ENCODE measurements at places on chromosomes 4 and X. TPM values are rescaled to one million over a fixed set of nuclear protein-coding genes. Genes with fewer than 3 reads are reported as not detected.

- no peak for DNase-seq
These were observed 11.7 kb upstream of the IL21 start for GRCh38 chr4:122632396-122633143.

- DNase-seq: no peak
These were observed 1348.8 kb downstream of the STIM2 start for GRCh38 chr4:28209371-28209924.

DNA sequence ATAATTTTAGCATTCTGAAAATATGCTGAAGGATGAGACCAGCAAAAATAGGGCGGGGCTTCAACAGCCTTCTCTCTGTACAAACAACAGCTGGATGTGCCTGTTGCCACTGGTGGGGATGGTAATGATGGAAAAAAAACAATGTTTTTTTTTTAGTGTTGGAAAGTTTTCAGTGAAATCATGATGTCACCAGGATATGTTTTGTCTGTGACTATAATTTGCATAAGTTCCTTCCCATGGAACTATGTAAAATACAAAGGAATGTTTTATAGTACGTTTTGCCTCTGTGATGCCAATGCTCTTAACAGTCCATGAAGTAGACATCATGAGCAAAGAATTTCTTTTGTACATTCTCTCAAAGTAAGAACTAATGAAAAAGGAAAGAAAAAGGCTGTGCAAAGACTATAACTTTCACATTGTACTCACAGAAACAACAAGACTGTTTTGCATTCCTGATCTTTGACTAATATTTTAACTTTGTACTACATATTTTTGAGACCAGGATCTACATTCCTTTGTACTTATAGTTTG is 589.7 kb downstream of the SPRY1 start:
- DNase-seq: peak; percentile 46

DNA sequence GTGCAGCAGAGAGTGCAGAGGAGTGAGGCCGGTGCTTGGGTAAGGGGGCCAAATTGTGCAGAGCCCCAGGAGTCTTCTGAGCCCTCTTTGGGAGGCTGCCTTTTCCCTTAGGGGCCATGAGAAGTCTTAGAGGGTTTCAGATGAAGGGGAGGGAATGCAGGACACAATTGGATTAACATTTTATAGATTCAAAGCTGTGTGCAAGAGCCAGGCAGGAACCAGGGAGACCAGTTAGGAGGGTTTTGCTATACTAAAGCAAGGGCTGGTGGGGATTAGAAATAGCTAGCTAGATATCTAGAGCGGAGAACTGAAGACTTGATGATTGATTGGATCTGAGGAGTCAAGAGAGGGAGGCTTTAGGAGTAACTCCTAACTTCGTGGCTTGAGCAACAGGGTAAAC is 49.5 kb upstream of the SETD7 start:
- no peak for DNase-seq

DNA sequence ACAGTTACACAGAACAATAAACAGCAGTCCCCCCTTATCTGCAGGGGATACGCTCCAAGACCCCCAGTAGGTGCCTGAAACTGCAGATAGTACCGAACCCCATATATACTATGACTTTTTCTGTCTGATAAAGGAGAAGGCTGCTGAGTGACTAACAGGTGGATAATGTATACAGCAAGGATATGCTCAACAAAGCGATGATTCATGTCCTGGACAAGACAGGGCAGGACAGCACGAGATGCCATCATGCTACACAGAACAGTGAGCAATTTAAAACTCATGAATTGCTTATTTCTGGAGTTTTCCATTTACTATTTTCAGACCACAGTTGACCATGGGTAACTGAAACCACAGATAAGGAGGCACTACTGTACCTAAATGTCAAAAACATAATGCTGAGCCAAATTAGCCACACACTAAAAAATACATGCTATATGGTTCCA is 76.1 kb downstream of the MANBA start:
- DNase-seq: peak; percentile 21

- DNase-seq: peak; percentile 58
These were observed 39.1 kb downstream of the HAND2 start for GRCh38 chr4:173490817-173491528.

DNA sequence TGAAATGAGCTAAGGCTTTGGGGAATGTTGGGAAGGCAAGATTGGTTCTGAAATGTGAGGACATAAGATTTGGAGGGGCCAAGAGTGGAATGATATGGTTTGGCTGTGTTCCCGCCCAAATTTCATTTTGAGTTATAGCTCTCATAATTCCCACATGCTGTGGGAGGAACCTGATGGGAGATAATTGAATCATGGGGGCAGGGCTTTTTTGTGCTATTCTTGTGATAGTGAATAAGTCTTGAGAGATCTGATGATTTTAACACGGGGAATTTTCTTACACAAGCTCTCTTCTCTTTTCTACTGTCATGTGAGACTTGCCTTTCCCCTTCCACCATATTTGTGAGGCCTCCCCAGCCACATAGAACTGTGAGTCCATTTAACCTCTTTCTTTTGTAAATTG is 157.6 kb upstream of the C1QTNF7 start:
- no peak for DNase-seq

The PARM1 gene
- 66.2 TPM for total RNA-seq

The REPS2 gene
- total RNA-seq: 5.3 TPM
